Stimulated activated CD4-positive, alpha-beta T cell treated with anti-CD3 and anti-CD28 coated beads, Interleukin-4, amount 100 ng/mL, for 24 hours (primary cell): ENCODE measurements at places on chromosomes 7 and 10.

GRCh38 chr10:21650353-21650752 is 116.3 kb downstream of the MLLT10 start:
- DNase-seq = no peak

DNA sequence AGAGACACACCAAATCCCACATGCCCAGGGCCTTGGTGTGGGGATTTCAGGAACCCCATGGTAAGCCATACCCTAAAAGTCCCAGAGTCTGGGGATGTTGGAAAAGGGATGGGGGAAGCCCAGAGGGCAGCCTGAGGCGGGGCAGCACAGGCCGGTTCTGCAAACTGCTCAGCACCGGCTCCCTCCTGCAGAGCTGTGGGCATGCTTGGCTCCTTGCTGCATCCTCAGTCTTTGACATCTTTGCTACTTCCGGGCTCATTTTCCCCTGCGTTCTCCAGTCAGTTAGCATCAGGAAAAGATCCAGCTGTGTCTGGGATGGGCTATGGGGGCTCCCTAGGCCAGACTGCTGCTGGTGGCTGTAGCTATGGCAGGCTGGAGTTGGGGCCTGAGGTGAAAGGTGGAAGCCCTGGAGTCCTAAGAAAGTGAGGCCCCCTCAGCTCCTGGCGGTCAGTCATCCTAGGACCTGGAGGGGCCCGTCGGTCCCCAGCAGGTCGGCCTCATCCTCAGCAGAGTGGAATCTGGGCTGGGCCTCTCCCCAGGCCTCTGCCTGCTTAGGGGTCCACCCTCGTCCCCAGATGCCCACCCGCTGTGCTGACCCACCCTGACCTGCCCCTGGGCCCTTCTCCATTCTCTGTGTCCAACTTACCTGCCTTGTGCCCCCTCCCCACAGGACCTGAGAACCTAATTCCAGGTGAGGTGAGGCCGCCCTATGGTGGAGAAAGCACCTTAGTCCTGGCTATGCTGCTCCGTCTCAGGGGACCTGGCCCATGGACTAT is 9.3 kb downstream of the TBATA start:
- DNase-seq = no peak

GRCh38 chr10:108275895-108276685 is 1111.6 kb upstream of the SORCS1 start:
- no peak for DNase-seq

- DNase-seq = peak; percentile 17
Measured at GRCh38 chr10:48215486-48216203, 58.9 kb downstream of the FRMPD2 start.

- no peak for DNase-seq
Measured at GRCh38 chr7:120052884-120053382, 220.0 kb upstream of the KCND2 start.

DNA sequence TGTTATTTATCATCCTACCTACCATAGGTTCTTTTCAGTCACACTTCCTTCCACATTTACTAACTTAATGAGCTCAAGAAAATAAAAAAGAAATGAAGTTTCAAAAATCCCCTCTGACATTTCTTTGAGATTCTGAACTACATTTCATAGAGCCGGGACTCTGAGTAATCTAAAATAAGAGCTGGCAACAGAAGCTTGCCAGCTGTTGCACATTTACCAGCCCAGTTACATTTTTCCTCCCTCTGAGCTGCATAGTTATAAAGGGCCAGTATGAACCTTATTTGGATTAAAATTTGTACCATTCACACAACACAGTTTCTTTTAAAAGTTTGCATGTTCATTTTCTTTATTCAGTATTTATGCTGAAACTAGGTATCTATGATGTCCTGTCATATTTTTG is 119.5 kb upstream of the CAV2 start:
- DNase-seq = no peak

DNA sequence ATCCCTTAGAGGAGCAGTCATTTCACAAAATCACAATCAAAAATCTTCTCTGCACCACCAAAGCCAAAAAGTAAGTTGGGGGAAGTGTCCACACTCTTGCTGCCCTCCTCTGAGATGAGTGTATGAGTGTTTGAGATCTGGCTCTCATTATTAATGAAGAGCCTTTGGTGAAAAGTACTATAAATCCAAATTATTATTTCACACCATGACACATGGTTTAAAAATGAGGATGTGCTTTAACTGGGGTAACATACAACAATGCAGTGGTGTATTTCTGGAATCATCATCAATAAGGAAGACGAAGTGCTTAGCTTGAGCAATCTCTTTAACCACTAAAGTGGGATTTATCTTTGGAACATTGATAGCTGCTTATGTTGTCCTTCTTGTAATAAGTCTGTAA is 114.2 kb upstream of the ADAM12 start:
- no peak for DNase-seq

DNA sequence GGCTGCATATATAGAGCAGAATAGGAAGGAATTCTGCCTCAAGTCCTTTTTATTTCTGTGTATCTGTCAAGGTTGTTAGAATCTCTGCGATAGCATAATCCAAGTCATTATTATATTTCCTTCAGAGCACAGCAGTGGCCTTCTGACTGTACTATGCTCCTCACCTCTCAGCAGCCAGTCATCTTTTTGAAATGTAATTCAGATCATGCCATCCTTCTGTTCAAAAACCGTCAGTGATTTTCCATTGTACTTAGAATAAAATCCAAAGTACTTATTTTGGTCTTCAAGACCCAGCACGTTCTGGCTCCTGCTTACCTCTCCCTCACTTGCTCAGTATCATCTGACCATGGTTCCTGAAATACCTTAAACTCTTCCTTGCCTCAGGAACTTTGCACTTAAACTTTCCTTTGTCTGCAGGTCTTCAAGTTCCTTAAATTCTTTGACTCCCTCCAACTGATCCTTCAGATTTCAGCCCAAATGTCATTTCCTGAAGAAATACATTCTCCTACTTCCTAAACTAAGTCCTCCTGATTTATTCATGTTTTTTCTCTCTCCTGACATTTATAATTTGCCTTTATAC is 112.4 kb downstream of the ST7 start:
- DNase-seq = no peak

- DNase-seq = no peak
Measured at GRCh38 chr7:76294344-76295024, 8.0 kb upstream of the HSPB1 start.

DNA sequence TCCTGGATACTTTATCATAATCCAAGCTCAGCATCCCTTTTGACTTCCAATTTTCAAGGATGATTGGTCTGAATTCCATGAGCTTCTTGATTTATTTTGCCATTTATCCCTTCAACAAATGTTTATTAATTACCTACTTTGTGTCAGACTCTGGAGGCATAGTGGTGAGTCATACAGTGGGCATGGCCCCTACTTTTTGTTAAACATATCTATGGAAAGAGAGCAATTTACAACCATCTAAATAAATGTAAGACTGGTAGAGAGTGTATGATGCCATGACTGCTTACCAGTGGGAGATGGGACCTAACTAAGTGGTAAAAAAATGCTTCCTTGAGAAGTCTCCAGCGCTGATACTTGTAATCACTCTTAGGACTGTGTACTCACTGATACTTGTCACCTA is 286.6 kb downstream of the SUGCT start:
- no peak for DNase-seq

- peak; percentile 54 for DNase-seq
Measured at GRCh38 chr7:157568770-157569584, 232.2 kb downstream of the DNAJB6 start.

- no peak for DNase-seq
Measured at GRCh38 chr7:40584667-40585433, 450.0 kb downstream of the SUGCT start.

DNA sequence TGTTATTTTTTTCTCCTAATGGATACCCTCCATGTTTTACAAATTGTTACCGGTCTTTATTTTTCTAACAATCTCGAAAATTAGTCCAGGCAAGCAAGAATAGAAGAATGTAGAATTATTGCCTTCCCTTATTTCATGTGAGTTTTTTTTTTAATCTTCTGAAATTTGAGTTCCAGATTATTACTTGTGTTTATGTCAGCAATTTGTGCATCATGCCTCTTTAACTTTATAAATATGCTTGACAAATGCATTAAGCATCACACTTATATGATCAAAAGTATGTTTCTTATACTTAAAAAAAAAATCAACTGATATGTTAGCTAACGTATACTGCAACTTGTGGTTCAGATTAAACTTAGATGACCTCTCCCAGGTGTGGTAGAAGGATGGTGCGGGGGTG is 242.7 kb upstream of the VSTM2A start:
- DNase-seq = no peak
